NCI-H2081 (cell line): ENCODE measurements at places on chromosomes 7 and 10.

DNA sequence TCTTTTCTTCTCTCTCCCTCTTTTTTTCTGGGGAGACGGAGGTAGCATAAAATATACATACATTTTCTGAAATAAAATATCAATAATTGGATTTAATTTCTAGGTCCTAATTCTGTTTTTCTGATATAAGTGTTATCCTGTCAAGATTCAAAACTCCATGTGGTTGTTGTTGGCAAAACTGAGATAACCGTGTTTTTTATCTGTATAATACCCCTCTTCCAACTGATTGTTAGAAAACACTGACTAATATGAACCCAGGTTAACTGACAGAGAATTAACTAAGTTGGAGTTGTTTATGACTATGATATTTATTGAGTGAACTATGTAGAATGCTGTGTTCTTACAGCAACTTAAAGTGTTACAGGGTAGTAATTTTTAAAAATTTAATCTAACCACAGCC, 236.5 kb upstream of the KAT6B start:
- DNase-seq: no peak

DNA sequence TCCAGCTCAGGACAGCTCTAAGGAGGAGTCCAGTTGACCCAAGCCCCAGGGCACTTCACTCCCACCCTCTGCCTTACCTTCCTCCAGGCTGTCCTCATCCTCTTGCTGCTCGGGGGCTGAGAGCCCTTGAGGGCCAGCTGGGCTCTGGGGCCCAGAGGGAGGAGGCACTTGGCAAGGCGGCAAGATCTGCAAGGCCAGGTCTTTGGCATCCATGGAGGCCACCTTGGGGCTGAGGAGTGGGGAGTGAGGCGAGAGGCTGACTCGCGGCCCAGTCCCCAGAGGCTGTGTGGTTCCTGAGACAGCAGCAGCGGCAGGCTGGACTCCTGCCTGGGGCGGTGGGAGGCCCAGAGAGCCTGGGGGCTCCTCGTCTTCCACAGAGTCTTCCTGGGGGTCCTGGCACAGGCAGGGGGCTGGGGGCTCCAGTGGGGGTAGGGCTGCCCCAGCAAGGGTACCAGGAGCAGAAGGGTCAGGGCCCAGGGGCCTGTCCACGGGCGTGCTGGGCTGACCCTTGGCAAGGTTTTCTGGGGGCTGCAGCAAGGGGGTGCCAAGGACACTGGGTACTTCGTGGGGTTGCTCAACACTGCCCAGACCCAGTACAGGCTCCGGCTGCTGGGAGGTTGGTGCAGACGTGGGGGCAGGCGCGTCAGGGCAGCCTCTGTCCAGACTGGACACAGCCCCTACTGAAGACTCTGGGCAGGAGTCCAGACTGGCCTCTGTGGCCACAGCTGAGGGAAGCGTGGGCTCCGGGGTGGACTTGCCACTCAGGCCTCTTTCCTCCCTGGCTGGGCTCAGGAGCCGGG, 6.5 kb downstream of the NACAD start:
- DNase-seq: no peak

DNA sequence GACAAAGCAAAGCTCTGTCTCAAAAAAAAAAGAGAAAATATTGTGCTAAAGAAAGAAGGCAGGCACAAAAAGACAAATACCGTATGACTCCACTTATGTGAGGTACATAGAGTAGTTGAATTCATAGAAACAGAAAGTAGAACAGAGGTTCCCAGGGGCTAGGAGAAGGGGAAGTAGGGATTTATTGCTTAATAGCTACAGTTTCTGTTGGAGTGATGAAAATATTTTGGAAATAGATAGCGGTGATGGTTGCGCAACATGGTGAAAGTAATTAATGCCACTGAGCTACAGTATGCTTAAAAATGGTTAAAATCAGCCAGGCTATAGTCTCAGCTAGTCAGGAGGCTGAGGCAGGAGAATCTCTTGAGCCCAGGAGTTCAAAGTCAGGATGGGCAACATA, 18.5 kb upstream of the NPFFR1 start:
- DNase-seq: no peak

GRCh38 chr10:92240289-92241157, 50.4 kb downstream of the CPEB3 start:
- peak; percentile 76 for DNase-seq

- DNase-seq: no peak
These were observed 41.9 kb downstream of the SEMA3C start for GRCh38 chr7:80876894-80877414.

DNA sequence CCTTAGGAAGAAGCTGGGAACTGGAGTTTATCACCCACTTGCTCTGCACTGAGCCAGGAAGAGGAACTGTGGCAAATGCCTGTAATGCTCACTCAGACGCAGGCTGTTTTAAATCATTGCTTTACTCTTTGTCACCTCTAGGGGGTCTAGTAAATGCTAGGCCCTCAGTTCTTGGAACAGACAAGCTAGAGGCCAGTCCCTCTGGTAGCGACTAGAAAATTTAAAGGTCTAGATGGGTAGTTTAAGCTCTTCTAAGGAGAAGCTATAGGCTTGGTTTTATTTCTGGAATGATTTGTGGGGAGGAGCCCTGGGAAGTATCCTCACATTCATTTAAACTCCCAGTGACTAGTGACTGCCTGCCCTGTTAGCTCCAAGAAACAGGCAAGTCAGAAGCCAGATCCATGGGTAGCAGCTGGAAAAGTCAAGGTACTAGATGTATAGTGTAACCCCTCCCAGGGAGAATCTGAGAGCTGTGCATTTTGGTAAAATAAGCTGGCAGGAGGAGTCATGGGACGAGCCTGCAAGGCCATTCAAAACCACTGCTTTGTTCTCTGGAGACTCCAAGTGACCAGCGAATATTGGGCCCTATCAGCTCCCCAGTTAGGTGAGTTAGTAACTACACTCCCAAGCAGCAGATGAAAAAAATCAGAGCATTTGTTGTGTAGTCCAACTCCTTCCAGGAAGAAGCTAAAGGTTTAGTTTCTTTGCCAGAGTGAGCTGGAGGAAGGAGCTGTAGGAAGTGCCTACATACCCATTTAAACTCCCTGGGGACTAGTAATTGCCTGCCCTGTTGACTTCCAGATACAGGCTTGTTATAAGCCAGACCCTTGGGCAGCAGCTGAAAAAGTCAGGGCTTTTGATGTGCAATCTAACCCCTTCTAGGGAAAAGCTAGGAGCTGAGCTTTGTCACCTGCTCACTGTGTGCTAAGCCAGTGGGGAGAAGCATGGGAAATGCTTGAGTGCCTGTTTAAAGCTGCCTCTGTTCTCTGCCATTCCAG, 68.9 kb downstream of the DYNC1I1 start:
- DNase-seq: no peak

GRCh38 chr10:120543291-120543690, 86.3 kb downstream of the PLPP4 start:
- DNase-seq: no peak

GRCh38 chr10:115022733-115023132, 70.4 kb upstream of the ATRNL1 start:
- no peak for DNase-seq

DNA sequence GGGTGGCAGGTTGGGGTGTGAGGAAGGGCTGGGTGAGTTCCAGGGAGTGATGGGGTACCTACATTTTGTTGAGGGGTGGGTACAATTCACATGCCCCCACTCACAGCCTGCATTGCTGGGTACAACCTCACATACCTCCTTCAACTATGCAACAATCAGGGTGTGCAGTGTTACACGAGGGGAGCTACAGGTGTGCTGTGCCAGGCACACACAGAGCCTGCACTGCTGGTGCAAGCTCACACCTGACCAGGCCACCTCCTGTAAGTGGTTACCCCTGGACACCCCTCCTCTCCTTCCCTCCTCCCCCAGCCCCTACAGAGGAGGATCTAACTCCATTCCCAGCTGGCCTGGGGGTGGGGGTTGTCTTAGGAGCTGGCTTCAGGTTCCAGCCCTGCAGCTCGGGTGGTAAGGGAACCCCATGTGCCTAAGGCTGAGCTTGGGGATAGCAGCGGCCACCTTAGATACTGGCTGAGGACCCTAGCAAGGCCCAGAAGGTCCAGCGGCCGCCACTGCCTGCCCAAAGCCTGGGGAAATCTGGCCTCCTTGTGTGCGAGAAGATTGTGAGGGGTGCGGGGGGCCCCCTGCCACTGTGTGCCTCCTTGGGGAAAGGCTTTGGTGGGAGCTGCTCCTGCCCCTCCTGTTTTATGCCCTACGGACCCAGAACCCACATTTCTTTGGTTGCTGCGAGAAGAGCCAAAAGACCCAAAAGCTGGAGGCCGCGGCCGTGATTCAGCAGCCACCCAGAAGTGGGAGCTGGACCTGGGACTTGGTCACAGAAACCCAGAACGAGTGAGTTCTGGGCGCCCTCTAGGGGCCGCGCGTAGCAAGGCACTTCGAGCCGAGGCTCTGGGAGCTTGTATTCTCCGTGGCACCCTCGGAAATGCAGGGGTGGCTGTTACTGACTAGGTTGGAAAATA, 10.8 kb downstream of the TLX1 start:
- DNase-seq: peak; percentile 70

DNA sequence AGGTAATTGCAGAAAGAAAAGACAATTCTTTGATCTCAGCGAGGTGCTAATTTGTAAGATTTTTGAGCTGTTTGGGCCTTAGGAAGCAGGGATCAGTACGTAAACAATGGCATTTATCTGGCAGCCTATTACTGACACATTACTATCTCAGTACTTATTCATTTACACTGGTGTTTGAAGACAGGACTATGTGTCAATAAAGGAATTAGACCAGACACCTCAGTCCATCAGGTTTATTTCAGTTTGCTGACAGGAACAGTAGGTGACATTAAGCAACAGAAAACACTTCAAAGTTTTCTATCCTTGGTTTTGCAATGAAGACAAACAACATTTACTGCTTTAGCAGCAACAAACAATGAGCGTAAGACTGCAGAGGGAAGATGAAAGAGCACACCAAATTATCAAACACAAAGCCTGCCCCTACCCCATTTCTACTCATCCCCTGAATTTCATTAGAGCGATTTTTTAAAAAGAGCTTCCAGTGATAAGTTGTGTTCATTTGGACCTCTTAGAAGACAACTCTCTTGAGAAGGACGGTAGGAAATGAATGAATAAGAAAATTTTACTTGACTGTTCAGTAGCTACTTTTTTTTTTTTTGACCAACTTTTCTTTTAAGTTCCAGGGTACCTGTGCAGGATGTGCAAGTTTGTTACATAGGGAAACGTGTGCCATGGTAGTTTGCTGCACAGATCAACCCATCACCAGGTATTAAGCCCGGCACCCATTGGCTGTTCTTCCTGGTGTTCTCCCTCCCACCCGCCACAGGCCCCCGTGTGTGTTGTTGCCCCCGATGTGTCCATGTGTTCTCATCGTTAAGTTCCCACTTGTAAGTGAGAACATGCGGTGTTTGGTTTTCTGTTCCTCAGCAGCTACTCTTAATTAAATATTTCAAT, 138.8 kb downstream of the DKK1 start:
- DNase-seq: no peak

GRCh38 chr10:98405422-98405821, 9.6 kb downstream of the PYROXD2 start:
- no peak for DNase-seq

- DNase-seq: peak; percentile 62
These were observed 84.5 kb upstream of the WNT16 start for GRCh38 chr7:121244120-121244870.

GRCh38 chr7:104296900-104297299, 31.5 kb upstream of the LHFPL3 start:
- DNase-seq: no peak

GRCh38 chr7:88259656-88260380, 40.0 kb upstream of the SRI start:
- DNase-seq: no peak

DNA sequence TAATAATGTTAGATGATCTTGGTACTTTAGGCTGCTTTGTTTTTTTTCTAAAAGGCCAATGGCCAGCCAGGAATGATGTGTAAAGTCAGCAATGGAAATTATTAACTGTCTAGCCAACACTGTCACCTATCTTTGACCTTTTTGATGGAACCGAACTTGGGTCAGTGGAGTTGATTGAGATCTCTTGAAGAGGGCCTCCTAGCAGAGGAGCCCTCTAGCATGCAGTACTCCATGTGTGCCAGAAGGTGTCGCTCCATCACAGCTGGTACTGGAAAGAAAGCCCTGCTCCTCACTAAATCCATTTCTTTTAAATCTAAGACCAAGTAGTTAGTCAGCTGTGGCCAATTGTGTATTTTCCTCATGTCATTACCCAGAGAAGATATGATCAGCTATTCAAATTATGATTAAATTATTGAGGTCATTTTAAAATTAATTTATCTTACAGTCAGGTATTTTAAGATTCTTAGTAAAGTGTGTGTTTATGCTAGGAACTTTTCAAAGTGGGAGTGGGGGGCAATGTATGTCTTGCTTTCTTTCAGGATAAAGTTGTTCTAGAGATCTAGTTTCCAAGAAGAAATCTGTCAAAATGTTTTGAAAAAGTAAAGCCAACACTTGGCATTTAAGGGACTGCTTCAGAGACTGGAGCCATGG, 33.1 kb upstream of the CROT start:
- peak; percentile 62 for DNase-seq

- no peak for DNase-seq
These were observed 189.2 kb downstream of the CSTF2T start for GRCh38 chr10:51510231-51510630.

GRCh38 chr10:108203905-108204527, 1039.5 kb upstream of the SORCS1 start:
- no peak for DNase-seq

- no peak for DNase-seq
These were observed 119.3 kb downstream of the SRPK2 start for GRCh38 chr7:105269397-105269796.

- peak; percentile 38 for DNase-seq
These were observed 945 bp downstream of the ADO start for GRCh38 chr10:62805231-62806099.

DNA sequence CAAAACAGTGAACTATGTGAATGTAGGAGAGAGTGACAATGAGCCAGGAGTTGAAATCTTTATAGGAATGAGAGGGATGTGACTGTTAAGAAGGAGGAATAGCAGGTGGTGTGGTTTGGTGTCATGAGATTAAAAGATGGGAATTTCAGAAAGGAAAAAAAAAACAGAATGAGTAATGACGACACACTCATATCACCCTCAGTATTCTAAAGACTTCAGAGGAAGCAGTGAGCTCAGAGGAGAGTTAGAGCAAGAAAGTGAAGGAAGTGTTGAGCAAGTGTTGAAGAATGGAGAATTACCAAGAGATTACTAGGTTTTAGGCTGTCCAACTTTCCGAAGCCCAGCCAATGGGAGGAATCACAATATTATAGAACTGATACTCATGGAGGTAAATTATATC, 220.5 kb upstream of the HGF start:
- no peak for DNase-seq

- DNase-seq: no peak
These were observed 143.2 kb downstream of the RNLS start for GRCh38 chr10:88439932-88440331.

GRCh38 chr10:86327954-86328725, 38.5 kb downstream of the GRID1 start:
- no peak for DNase-seq
